ENCODE measurements at places on chromosomes 3 and 15.

DNA sequence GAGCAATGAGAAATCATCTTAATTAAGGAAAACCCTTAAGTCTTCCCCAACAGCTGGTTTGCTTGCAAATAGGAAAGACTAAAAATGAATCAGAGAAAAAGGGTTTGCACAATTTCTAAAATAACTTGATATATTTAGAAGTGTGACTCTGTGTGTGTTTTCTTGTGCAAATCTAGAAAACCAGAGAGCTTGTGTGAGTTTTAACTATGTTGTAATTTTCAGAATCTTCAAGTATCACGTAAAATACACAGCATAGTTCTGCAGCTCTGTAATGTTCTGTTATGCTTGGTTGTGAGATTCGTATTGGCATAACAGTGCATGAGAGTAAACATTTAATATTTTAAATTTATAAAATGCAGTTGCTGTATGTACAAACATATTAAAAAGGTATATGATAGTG is 74.7 kb upstream of the GAP43 start:
- no peak for DNase-seq

DNA sequence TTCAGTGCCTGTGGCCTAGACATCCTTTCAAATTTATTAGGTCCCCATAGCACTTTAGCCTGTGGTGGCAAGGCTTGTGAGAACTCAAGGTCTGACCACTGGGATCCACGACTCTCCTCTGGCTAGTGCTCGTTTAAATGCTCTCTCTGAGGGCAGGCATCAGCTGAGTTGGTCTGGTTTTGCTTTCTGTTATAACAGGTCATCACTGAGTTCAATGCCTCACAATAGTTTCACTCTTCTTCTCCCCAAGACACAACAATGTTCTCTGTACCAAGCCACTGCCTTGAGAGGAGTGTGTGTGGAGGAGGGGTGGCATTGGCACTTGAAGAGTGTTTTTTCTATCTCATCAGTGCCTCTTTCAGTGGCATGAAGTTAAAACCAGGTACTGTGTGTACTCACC is 7.6 kb downstream of the OR5K4 start:
- DNase-seq, result no peak

- no peak for DNase-seq
Observed at GRCh38 chr15:64144192-64144564, 7.4 kb upstream of the SNX22 start.

DNA sequence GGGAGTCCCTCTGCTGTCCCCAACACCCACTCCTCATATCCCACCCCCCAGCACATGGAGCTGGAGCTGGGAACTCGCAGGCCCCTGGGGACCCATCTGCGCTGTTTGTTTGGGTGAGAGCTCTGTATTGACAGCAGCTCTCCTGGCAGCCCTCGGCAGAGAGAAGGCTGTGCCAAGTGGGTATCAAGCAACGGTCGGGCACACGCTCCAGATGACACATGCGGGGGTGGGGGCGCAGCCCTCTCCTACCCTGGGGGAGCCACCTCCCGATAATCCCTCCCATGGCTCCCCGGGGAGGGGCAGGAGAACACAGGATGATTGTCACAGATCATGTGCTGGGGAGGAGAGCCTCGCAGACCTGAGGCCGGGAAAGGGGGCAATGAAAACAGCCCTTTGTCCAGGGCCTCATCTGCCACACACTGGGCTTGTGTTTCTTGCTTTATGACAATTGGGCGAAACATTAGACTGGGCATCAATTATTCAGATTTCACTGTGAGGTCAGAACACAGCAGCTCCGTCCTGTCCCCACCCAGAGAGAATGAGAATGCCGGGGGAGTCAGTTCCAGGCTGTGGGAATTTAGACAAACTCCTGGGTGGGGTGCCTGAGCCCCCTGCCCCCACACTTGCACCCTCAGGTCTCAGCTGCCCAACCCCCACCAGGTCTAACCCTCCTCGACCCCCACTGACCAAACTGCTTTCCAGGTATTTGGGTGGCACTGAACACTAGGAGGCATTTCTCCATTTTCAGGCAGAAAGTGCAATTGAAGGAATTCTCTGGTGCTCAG is 46.4 kb upstream of the KLF13 start:
- DNase-seq, result no peak

- no peak for DNase-seq
Observed at GRCh38 chr3:159080821-159081220, 279.0 kb downstream of the MFSD1 start.
